CD4-positive, alpha-beta T cell treated with Interleukin-21 for 1 hour (primary cell): ENCODE measurements at places on chromosomes 5 and 9.
A peak's percentile ranks its signal among the peaks of the same experiment; 100 is the strongest.

- DNase-seq = no peak
These were observed 519.2 kb downstream of the KIF4B start for GRCh38 chr5:155532621-155533311.

DNA sequence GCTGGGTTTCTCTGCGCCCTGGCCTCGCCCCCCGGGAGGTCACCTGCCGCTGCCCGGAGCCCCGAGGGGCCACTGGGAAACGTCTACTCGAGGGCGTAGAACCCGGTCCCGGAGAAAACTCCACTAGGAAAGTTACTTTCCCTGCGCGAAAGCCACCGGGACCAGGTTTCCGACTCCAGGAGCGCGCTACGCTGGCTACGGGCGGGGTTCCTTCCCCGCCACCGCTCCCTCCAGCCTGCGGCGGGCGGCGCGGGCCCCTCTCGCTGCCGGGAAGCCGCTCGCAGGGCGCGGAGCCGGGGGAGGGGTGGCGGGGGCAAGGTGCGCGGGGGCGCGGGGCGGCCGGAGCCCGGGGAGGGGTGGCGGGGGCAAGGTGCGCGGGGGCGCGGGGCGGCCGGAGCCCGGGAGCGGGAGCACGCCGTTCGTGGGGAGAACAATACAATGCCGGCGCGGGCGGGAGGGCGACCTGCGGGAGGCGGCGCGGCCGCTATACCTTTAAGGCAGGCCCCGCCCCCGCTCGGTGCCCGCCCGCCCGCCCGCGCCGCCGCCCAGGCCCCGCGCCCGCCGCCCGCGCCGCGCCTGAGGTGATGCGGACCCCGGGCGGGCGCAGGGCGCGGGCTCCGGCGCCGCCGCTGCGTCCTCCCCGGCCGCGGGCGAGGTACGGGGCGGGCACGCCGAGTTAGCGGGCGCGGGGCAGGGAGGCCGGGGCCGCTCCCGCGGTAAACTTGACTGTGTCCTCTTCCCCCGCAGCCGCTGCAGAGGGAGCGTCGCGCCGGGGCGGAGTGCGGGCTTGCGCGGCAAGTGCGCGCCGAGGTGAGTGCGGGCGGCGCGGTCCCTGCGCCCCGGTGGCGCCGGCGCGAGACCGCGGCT lies 278.1 kb downstream of the AOPEP start:
- DNase-seq = peak; percentile 20

DNA sequence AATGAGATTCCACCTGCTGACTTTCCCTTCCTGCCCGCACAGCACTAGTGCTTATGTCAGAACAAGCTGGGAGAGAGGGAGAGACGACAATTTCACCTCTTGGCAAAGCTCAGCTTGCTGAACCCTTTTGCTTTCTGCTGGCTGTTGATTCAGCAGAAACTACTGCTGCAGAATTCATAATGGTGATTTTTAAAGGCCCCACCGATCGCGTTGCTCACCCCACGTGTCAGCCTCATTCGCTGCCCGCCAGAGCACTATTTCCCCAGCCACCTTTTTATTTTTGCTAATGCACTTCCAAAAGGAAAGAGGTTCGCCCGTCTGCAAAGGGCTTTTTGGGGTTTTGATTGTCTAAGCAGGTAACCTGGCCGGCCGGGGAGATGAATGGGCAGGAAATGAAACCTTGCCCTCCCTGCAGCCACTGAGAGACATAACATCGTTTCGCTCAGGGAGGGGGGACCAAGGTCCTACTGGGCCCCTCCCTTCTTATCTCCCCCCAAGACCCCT lies 1.3 kb downstream of the PPP2R2B start:
- DNase-seq = no peak

DNA sequence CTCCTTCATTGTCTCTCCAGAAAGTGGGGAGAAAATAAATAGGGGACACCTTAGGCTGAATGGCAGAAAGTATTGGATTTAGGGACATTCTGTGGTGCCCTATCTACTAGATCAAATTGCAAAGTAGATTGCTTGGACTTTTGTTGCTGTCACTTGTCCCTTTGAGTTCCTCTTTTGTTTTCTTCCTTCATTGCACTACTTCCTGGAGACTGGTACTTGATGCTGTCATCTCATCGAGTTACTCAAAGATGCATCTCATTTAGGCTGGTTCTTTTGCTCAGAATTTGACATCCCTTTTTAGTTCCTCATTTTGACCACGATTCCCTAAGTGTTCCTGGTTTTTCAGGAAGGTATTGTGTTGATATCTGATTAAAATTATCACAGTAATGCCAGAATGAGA lies 137.6 kb downstream of the ADGRV1 start:
- DNase-seq = no peak

DNA sequence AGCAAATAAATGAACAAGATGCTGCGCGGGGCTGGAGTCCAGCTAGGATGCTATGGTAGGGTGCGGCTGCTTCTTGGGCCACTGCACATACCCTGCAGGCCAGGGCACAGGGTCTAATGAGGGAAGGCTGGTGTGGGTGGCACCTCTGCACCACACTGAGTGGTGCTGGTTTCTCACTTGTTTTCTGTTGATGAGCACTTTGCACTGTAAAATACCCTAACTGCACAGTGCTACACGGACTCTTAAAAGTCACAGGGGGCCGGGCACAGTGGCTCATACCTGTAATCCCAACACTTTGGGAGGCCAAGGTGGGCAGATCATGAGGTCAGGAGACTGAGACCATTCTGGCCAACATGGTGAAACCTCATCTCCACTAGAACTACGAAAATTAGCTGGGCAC lies 52.7 kb upstream of the DMRT1 start:
- no peak for DNase-seq

DNA sequence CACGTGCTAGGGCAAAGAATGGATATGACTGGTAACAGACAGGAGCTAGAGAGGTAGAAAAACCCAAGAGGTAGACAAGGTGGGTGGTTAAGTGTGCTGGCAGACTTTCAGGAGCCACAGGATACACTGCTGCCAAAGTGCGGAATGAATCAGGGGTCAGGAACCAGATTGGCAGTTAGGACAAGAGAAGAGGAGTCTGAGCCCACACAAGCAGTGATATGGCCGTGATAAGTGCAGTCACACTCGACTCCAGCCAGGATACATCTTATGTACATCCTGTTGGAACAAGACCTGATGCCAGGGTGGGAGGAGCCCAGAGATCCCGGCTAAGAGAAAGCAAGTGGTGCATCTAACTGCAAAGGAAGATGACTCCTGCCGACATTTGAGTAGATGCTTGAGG lies 10.0 kb downstream of the SLIT3 start:
- no peak for DNase-seq

DNA sequence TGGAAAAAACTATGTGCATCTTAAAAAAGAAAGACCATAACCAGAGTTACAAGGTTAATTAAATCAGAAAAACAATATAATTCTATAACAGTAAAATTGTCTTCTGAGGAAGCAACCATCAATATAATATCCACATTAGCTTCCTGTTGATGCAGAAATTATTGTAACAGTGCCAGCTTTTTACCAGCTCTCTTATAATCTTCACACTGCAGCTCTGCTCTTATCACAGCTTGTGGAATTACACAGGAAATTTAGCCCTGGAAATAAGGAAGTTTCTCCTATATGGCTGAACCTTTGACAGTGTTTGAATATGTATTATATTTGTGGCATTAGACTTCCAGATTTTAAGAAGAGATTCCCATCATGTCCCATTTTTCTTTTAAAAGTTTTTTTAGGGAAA lies 49.1 kb upstream of the TEK start:
- DNase-seq = no peak

DNA sequence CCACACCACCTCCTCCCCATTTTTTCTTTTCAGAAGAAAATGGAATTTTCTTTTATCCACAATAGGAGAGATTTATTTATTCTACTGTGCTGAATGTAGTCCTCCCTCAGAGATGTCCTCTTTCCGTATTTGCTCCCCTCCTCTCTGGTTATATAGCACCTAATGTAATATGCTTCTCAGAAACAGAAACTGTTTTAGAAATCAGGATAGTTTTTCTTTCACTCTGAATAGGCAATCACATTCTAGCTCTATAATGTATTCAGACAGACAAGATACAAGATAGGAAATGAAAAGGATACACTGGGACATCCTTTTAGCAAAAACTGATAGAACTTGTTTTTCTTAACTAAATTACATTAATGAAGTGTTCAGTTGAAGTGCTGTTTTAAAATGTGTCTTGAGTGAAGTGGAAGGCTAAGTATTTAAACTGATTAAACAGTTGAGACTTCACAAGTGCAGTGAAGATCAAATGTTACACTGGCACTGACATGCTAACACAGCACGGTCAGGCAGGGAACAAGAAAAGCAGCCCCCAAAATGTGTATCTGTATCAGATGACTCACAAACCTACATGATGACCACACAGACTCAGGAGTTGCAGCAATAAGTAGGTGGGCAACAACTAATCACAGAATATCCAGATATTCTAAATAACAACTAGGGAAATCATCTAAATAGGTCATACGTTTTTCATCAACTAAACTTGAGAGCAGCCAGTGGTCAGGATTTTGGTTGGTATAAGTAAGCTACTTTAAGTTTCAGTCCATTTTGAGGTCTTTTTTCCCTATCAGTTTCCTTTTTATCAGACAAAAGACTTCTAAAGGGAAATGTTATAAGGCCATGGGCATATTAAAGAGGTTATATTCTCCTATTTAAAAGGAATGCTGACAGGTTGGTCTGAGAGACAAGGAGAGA lies 260.4 kb downstream of the MLLT3 start:
- no peak for DNase-seq

DNA sequence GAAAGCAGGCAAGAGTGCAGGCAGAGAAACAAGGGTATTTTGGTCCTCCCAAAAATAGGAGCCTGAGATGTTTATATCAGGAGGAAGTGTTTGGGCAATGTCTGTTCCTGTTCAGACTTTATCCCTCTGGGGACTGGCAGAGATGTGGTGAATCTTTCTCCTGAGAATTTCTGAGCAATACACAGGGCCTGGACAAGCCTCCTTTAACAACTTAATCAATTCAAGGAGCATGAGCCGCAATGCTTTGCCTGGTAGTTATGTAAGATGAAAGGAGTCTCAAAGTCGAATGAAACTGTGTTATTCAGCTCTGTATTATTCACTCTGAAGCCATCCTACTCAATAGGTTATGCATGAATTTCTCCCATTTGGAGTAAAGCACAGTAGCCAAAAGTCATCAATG lies 365.6 kb downstream of the MAN2A1 start:
- no peak for DNase-seq

DNA sequence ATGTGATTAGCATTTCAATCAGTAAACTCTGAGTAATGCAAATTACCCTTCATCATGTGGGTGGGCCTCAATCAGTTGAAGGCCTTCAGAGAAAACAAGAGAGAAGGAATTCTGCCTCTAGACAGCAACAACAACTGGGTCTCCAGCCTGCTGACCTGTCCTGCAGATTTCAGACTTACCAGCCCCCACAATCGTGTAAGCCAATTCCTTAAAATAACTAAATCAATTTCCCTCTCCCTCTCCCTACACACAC lies 41.7 kb upstream of the FBXW11 start:
- DNase-seq = no peak

- no peak for DNase-seq
These were observed 76.4 kb upstream of the CKMT2 start for GRCh38 chr5:81156732-81157131.

GRCh38 chr5:55220433-55221185 lies 6.5 kb downstream of the MCIDAS start:
- DNase-seq = no peak

- no peak for DNase-seq
These were observed 140.9 kb upstream of the MAP3K1 start for GRCh38 chr5:56674441-56674840.

DNA sequence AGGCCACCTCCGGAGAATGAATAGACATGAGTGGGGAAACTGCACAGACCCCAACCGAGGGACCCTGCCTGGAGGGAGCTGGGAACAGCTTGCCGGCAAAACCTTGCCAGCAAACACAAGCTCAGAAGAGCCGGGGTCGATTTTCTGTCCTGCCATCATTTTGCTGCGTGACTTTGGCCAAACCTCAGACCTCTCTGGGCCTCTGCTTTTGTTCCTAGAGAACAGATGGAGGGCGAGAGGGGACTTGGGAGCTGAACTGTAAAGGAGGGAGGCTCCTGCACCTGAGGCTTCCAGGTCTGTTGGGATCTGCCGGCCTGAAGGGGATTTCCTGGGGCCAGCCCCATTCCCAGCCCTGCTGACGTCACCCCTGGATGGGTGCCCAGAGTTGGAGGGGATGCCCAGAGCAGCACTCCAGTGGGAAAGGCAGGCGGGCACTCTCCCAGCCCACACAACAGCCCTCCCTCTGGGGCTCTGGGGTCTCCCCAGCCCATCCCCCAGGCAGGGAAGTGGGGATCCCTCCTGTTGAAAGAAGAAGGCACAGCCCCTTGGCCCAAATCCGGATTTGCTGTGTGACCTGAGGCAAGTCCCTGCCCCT lies 40.4 kb upstream of the SYNPO start:
- no peak for DNase-seq

- DNase-seq = no peak
These were observed 1.2 kb downstream of the ABO start for GRCh38 chr9:133273819-133274218.

DNA sequence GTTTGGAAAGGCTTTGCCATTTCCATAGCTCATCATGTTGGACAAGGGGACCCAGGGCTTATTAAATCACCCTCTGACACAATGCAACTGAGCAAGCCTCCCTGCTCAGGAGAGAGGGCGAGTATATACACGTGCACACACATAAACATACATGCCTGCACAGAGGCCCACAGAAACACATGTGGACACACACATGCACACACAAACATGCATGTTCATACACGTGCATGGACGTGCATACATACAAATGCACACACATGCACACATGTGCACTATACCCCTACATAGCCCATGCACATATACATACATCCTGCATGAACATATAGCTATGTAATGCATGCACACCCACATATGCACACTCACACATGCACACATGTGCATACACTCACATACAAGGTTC lies 99.5 kb upstream of the ALDH1B1 start:
- DNase-seq = no peak

DNA sequence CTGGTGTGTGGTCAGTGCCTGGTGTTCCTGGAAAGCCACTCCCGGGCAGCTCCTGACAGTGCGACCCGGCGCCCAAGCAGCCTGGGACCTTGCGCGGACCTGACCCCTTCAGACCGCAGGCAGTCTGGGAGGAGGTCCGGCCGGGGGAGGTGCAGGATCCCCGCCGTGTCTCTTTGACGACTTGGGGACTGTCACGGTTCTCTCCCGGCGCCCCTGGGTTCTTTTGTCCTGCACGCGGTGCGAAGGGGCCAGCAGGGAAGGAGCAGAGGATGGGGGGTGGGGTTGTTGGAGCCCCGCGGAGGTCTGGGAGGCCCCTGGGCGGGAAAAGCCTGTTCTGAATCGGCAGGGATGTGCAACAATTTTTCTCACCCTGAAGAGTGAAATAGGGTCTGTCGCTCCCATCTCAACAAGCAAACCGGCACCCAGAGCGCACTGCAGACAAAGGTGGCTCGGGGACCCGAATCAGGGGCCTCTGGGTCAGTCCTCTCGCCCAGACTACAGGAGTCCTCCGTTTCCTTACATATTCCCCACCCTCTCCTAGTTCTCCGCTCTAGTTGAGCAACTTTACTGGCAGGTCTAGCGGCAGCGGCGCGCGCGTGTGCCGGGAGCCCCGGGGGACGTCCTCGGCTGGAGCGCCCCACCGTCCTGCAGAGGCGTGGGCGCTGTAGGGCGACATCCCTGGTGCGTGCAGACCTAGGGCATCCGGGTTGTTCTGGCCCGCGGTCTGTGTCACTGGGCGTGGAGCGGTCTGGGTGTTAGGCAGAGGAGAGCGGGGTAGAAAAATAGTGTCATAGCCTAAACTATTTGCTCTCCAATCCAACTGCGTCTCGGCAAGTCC lies 1.2 kb downstream of the VCAN start:
- DNase-seq = no peak
